Skin of body (tissue), 3 donors: ENCODE measurements at places on chromosomes 11 and 22.

- DNase-seq = no peak
These were observed 17.0 kb upstream of the MMP12 start for GRCh38 chr11:102891736-102892135.

GRCh38 chr11:2998073-2998850, 6.1 kb upstream of the NAP1L4 start:
- no peak for DNase-seq

GRCh38 chr22:38298312-38299005, 18.8 kb downstream of the CSNK1E start:
- no peak for DNase-seq

DNA sequence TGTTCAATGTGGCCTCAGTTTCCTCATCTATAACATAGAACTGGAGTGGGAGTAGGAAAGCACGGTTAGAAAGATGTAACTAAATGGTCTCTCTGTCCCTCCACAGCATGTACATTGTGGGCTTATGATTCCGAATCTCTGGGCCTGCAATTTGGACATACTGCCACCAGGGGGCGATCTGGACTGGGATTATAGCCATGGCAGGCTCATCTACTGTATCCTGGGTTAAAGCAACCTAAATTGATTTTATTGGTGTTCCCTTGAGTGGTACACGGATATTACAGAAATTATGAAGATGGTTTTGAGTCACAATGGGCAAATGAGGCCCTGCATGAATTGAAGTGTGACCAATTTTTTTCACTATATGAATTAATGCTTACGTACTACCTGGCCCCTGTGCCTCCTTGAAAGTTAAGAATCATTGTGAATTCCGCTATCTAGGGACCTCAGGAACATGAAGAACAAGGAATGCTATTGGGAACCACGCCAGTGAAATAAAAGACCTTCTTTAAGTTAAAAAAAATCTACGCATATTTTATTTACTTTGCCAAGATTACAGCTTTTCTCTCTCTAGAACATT, 32.9 kb downstream of the TST start:
- no peak for DNase-seq

GRCh38 chr11:111347002-111347722, 31.9 kb downstream of the POU2AF1 start:
- DNase-seq = no peak

- no peak for DNase-seq
These were observed 95.4 kb downstream of the DHCR7 start for GRCh38 chr11:71352748-71353147.

DNA sequence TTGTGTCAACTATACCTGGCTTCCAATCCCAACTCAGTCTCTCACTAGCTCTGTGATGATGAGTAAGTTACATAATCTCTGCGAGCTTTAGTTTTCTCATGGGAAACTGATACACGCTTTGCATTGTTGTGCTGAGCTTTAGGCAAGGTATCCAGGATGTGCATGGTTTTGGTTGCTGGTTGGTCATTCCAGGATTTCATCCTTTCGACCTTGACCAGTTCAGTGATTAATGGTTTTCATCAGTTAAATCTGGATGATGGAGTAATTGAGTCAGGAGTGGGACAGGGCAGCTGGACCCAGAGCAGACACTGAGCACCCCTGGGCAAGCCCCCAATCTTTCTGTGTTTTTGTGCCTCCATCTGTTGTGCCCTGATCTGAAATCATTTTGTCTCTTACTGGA, 417.3 kb upstream of the CADM1 start:
- DNase-seq = no peak

DNA sequence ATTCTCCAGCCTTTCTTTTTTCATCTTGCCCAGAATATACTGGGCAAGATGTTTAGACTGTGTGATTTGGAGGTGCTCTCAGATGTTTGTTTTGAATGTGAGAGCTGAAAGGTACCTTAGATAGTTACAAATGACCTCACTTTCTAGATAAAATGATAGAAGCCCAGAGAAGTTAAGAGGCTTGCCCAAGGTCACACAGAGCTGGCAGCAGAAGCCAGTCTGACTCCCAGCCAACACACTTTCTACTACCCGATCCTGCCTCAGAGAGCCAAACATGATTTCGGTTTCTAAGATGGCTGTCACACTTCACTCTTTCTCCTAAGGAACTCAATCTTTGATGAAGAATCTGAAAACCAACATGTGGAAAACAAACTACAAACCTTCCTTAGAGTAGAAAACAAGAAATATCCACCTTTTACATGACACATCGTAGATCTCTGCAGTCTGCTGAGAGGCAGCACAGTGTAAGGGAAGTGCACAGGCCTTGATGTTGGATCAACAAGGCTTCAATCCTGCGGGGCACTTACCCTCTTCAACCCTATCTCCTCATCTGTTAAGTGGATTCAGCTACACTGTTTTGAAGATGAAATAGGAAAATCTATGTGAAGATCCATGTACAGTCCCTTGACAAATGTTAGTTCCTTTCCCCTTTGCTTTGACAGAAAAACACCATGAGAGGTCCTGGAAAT, 58.6 kb downstream of the SYTL2 start:
- DNase-seq = no peak

GRCh38 chr11:78223320-78223954, 34.7 kb downstream of the USP35 start:
- DNase-seq = no peak

GRCh38 chr11:69654001-69654659, 13.2 kb downstream of the CCND1 start:
- DNase-seq = no peak

- DNase-seq = no peak
These were observed 3.6 kb downstream of the THOC5 start for GRCh38 chr22:29550005-29550404.

- DNase-seq = no peak
These were observed 55.2 kb downstream of the RELT start for GRCh38 chr11:73431396-73431795.

DNA sequence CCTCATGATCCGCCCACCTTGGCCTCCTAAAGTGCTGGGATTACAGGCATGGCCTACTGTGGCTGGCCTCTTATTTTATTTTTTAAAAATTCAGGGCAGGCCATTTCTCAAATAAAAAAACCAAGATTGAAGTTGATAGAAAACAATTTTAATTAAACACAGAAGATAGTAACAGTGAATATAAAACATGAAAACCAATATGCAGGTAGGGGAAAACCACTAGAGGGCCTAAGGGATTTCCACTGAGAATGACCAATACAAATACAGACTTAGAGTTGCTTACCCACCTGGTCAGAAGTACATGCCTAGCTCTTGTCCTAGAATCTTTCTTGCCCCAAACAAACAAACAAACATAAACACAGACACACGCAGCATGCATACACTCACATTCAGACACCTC, 1.7 kb upstream of the RTCB start:
- no peak for DNase-seq

- no peak for DNase-seq
These were observed 23.1 kb upstream of the LDHA start for GRCh38 chr11:18371279-18371678.

GRCh38 chr11:10931761-10932670, 74.2 kb upstream of the ZBED5 start:
- no peak for DNase-seq
